ENCODE measurements at places on chromosomes 11 and 22. TPM values are rescaled to one million over a fixed set of nuclear protein-coding genes. Genes with fewer than 3 reads are reported as not detected.

- DNase-seq, result no peak
- no peaks in the 10 kb centered on the region for H3K27me3 ChIP-seq
- H3K36me3 ChIP-seq, result no peaks in the 10 kb centered on the region
- no peak overlapping the region for H3K4me3 ChIP-seq
- no peaks in the 10 kb centered on the region for H3K4me1 ChIP-seq
These were observed 8.3 kb upstream of the OR4D6 start for GRCh38 chr11:59448484-59448883.

DNA sequence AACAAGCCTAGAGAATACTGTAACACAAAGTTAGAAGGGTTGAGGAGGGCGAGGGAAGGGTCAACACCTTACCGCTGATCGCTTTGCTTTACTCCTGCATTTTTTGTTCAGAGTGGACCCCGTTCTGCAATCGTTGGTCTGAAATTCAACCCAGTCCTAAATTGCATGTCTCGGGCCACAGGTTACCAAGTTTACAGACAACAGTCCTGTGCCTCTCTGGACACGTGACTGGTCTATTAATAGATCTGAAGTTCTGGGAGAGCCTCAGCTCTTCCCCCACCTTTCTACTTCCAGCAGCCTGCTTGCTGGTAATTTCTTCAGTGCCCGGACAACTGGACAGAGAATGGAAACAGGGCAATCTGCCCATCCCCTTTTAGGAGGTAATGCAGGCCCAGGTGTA, 74.2 kb downstream of the STIM1 start:
- peaks cover 34% of the 10 kb centered on the region for H3K4me1 ChIP-seq
- peak; percentile 82 for DNase-seq
- no peaks in the 10 kb centered on the region for H3K27me3 ChIP-seq
- H3K4me3 ChIP-seq, result no peak overlapping the region
- H3K27ac ChIP-seq, result peak overlapping the region; percentile 94
- H3K36me3 ChIP-seq, result no peaks in the 10 kb centered on the region

GRCh38 chr11:126165757-126166156, 45.7 kb downstream of the RPUSD4 start:
- H3K27ac ChIP-seq, result no peak overlapping the region
- H3K4me3 ChIP-seq, result no peak overlapping the region
- no peak for DNase-seq
- peaks cover 12% of the 10 kb centered on the region for H3K4me1 ChIP-seq
- H3K36me3 ChIP-seq, result no peaks in the 10 kb centered on the region

DNA sequence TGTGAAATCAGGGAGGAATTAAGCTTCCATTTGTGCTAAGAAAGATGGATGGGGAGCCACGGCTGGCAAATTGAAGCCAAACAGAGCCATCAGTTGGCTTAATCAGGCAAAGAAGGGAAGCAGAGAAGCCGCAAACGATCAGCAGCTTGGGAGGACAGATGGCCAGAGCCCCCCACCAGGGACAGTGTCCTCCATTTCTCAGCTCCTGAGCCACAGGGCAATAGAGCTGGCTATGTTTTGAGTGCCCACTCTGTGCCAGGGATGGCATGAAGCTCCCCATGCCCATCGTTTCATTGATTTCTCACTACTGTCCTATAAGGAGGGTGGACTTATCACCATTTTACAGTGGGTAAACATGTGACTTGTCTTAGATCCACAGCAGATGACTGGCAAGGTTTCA, 126.3 kb upstream of the ASPHD2 start:
- no peak overlapping the region for H3K27ac ChIP-seq
- H3K36me3 ChIP-seq, result no peaks in the 10 kb centered on the region
- H3K4me1 ChIP-seq, result no peaks in the 10 kb centered on the region
- H3K27me3 ChIP-seq, result no peaks in the 10 kb centered on the region

- no peak for DNase-seq
- no peaks in the 10 kb centered on the region for H3K36me3 ChIP-seq
- no peaks in the 10 kb centered on the region for H3K27me3 ChIP-seq
- H3K27ac ChIP-seq, result no peak overlapping the region
These were observed 577.9 kb upstream of the ANO5 start for GRCh38 chr11:21614961-21615360.

- no peak overlapping the region for H3K4me3 ChIP-seq
- H3K36me3 ChIP-seq, result no peaks in the 10 kb centered on the region
- no peaks in the 10 kb centered on the region for H3K4me1 ChIP-seq
- no peak overlapping the region for H3K27ac ChIP-seq
- H3K27me3 ChIP-seq, result no peaks in the 10 kb centered on the region
These were observed 287.3 kb upstream of the DDI1 start for GRCh38 chr11:103749158-103749557.

- peaks cover 8% of the 10 kb centered on the region for H3K4me1 ChIP-seq
- no peak for DNase-seq
- no peak overlapping the region for H3K4me3 ChIP-seq
- peak overlapping the region; percentile 31 for H3K27ac ChIP-seq
- no peaks in the 10 kb centered on the region for H3K36me3 ChIP-seq
These were observed 11.1 kb downstream of the ZP1 start for GRCh38 chr11:60878245-60879101.

GRCh38 chr22:21755851-21756284, 20.3 kb upstream of the YPEL1 start:
- no peak for DNase-seq
- H3K27ac ChIP-seq, result no peak overlapping the region
- peaks cover 2% of the 10 kb centered on the region for H3K36me3 ChIP-seq
- no peak overlapping the region for H3K4me3 ChIP-seq
- peaks cover 7% of the 10 kb centered on the region for H3K4me1 ChIP-seq

DNA sequence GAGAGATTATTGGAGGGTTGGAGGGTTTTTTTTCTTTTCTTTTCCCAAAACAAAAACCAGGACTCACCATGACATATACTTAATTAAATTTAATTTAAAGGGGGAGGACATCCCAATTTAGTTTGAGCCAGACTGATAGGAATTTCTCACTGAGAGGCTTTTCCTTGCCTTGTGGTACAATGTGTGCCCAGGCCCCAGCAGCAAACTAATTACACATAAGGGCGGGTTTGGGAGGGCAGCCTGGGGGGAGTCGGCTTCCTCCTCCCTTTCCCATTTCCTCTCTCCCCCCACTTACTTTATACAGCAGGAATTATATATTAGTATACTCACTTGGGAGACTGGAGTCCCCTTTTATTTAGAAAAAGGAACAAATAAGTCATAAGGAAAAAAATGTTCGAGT, 2.9 kb downstream of the TEAD1 start:
- H3K36me3 ChIP-seq, result no peaks in the 10 kb centered on the region
- peak overlapping the region; percentile 95 for H3K27ac ChIP-seq
- no peak overlapping the region for H3K4me3 ChIP-seq
- DNase-seq, result peak; percentile 36

DNA sequence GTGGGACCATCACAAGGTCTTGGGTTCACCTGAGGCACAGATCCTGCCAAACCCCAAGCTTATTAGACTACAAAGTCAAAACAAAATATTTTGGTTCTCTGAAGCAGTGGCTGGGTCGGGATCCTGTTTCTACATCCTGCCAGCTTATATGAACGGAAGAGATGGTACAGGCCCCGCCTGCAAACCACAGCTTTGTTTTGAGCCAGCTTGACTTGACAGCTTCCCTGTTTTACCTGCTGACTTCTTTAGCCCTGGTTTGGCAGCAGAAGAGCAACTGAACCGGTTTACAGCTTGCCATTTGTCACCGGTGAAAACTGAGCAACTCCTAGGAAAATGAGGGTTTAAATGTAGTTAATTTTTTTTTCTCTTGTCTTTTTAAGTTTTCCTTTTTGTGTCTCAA, 11.4 kb downstream of the PACS1 start:
- no peaks in the 10 kb centered on the region for H3K27me3 ChIP-seq
- no peak overlapping the region for H3K4me3 ChIP-seq
- H3K4me1 ChIP-seq, result peaks cover 56% of the 10 kb centered on the region
- H3K27ac ChIP-seq, result peak overlapping the region; percentile 34

DNA sequence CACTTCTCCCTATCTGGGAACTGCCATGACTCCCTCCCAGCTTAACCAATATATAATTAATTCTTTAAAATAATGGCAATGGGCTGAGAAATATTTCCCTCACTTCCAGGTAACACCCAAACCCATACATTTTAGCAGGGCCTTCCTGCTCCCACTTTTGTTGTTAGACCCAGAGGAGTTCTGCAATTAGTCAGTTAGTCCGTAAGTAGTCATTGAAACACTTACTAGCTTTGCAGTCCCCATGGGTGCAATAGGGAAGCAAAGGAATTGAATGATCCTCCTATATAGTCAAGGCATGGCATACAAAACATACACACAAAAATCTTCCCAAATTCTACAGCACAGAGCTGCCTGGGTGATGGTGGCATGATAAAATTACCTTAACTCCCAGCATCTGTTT, 254.0 kb upstream of the TBCEL start:
- no peak overlapping the region for H3K4me3 ChIP-seq
- H3K4me1 ChIP-seq, result no peaks in the 10 kb centered on the region

DNA sequence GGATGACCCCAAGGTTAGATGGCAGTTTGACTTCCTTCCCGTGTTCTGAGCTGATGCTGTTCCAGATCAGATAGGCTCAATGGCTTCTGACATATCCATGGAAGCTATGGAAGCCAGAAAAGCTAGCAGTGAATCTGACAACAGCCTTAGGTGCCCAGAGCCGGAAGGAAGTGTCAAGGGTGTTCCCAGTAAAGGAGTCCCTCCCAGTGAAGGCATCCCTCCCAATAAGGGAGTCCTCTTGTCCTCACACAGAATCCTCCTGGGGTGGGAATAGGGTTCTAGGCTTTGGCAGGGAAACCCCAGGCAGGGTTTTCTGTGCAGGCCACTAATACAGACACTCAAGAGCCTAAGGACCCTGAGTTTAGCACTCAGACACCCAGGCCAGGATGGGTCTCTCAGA, 47.0 kb upstream of the ISX start:
- no peaks in the 10 kb centered on the region for H3K36me3 ChIP-seq
- H3K4me3 ChIP-seq, result no peak overlapping the region
- H3K27ac ChIP-seq, result no peak overlapping the region
- no peaks in the 10 kb centered on the region for H3K4me1 ChIP-seq

GRCh38 chr11:12213883-12214282, 103.5 kb downstream of the MICAL2 start:
- no peak overlapping the region for H3K4me3 ChIP-seq
- H3K27me3 ChIP-seq, result no peaks in the 10 kb centered on the region
- H3K36me3 ChIP-seq, result peaks cover 3% of the 10 kb centered on the region
- H3K27ac ChIP-seq, result peak overlapping the region; percentile 73

- no peak overlapping the region for H3K27ac ChIP-seq
- H3K4me1 ChIP-seq, result no peaks in the 10 kb centered on the region
- DNase-seq, result no peak
- no peaks in the 10 kb centered on the region for H3K36me3 ChIP-seq
- H3K4me3 ChIP-seq, result no peak overlapping the region
These were observed 877.6 kb upstream of the CHORDC1 start for GRCh38 chr11:91100427-91100826.

DNA sequence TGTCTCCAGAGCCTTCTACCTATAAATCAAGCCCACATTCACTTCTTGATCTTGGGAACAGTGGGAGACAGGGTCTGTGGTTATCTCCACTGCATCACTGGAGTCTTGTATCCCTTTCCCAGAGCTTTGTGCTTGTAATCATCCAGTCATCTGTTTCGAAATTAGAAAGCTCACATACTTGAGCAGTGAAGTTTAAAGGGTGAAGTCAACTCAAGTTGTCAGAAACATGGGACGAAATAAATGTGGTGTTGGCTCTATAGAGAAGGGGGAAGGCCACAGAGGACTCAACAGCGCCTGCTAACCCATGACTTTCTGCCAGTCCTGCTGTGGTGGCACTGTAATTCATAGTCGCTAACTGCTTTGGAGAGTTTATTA, 197.5 kb downstream of the DBX1 start:
- no peak overlapping the region for H3K4me3 ChIP-seq
- peak overlapping the region; percentile 57 for H3K27ac ChIP-seq
- DNase-seq, result no peak
- H3K4me1 ChIP-seq, result peaks cover 11% of the 10 kb centered on the region

- H3K36me3 ChIP-seq, result no peaks in the 10 kb centered on the region
- H3K4me3 ChIP-seq, result no peak overlapping the region
- no peaks in the 10 kb centered on the region for H3K27me3 ChIP-seq
- no peaks in the 10 kb centered on the region for H3K4me1 ChIP-seq
These were observed 18.5 kb upstream of the MPPED1 start for GRCh38 chr22:43393132-43393843.

DNA sequence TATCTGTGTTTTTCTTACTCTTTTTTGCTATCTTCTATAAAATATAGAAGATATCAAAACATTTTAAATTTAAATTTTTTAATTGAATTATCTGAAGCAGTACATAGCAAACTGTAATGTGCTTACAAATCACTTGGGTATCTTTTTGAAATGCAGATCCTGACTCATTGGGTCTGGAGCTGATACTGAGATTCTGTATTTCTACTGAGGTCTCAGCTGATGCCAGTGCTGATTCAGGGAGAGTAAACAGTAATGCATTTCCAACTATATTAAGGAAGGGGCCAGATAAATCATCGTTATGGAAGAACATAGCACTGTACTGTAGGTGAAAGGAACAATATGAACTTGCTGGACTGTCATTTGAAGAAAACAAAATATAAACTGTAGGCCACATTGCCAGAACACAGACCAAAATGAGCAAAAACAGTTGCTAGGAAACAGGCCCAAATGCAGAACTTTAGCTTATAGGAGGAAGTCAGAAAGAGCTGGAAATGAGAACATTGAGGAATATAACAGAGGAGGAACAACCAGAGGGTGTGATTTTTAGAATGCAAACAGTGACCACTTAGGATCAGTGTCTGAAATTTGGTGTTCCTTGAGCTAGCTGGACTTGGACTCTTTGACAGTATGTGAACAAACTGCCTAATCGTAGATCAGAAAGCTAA, 3.3 kb downstream of the ARL14EP start:
- no peaks in the 10 kb centered on the region for H3K36me3 ChIP-seq
- H3K4me1 ChIP-seq, result peaks cover 14% of the 10 kb centered on the region
- H3K4me3 ChIP-seq, result no peak overlapping the region
- DNase-seq, result no peak
- no peaks in the 10 kb centered on the region for H3K27me3 ChIP-seq

DNA sequence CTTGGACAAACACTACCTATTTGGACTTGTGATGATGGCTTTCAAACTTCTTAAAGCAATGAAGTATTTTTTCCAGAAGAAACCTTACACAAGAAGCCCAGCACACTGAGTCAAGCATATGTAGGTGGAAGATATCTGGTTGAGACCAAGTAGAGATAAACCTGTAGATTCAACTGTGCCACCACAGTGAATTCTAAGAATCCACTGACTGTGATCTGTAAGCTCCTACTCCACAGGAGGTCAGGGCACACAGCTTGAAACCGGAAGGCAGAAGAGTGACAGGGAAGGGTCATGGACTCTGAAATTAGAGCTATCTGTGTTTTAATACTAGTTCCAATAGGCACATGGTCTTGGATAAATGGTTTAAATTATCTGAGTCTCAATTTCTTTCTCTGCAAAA, 404.5 kb downstream of the ETS1 start:
- no peaks in the 10 kb centered on the region for H3K27me3 ChIP-seq
- no peaks in the 10 kb centered on the region for H3K4me1 ChIP-seq
- no peak for DNase-seq
- no peaks in the 10 kb centered on the region for H3K36me3 ChIP-seq
- H3K4me3 ChIP-seq, result no peak overlapping the region
- H3K27ac ChIP-seq, result no peak overlapping the region

Gene ZP1
- total RNA-seq, result not detected

Gene SSTR3
- not detected for total RNA-seq

Gene PGR
- total RNA-seq, result 4.7 TPM

Gene TMEM25
- 48.9 TPM for total RNA-seq

Gene MRGPRX4
- not detected for total RNA-seq

Gene TMEM126A
- 31.7 TPM for total RNA-seq

Data from thyroid gland (tissue), 4 donors.